ENCODE measurements at places on chromosomes 11 and 22.
A peak's percentile ranks its signal among the peaks of the same experiment; 100 is the strongest.

- no peak for DNase-seq
These were observed 22.4 kb downstream of the SIK2 start for GRCh38 chr11:111624608-111625007.

GRCh38 chr11:69691463-69691862, 12.4 kb downstream of the FGF19 start:
- no peak for DNase-seq

DNA sequence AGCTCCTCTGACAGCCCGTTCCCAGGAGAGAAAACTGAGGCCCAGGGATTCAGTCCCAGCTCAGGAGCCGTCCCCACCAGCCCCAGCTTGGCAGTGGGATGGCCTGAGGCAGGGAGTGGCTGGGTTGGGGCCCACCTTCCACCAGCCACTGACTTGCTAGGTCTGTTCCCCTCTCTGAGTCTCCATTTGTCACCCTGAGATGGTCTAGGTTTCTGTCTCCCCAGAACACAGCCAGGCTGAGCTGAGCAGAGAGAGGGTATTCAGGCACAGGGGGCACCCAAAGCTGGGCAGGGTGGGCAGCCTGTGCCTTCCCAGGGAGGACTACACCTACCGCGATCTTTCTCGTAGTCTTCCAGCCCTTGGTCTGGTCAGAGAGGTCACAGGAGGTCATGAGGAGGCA, 95.7 kb downstream of the PDE2A start:
- no peak for DNase-seq

DNA sequence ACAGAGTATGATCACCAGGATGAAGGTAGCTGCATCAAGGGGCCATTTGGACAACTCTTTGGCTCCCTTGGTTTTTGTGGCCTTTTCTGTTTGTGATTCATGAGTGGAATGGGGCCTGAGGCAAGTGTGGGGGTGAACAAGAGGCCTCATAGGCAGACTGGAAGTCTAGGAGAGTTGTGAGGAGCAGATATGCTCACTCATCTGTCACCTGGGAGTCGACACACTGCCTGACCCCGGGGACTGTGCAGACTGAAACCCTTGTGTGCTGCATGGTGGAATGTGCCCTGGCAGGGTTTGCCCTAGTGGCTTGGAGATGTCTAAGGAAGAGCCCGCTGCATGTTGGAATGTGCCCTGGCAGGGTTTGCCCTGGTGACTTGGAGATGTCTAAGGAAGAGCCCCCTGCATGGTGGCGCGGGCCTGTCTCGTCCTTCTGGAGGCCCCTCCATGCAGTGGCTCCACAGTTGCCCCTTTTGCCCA, 60.0 kb downstream of the MED15 start:
- no peak for DNase-seq

DNA sequence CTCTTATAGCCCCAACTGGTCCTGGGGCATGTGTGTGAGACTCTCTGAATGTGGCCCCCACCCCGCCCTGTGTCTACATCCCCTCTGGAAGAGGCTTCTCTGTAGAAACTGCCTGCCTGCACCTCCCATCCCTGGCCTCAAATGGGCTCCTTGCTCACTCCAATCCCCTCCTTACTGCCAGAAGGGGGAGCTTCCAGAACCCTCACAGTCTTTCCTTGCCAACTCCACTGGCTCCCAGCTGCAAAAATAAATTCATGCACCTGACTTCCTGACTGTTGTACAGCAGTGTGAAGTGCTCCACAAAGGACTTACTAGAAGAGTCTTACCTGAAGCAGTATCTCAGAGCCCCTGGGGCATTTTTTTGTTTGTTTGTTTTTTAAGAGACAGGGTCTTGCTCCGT, 15.2 kb upstream of the SERPIND1 start:
- no peak for DNase-seq

DNA sequence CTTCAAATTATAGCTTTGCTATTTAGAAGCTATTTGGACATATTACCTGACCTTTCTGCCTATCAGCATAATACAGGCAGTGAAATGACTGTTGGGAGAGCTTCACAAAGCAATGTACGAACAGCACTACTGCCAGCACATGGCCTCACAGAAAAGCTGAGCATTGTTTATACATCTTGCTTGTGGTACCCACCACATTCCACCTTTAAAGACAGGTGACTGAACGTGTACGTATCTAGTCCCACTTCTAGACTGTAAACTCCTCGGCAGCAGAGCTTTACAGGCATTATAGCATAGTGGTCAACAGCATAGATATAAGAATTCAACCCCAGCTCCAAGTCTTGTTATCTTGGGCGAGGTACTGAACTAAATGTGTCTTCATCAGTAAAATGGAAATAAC, 1.6 kb downstream of the JOSD1 start:
- no peak for DNase-seq

GRCh38 chr11:91115116-91115515, 892.3 kb upstream of the CHORDC1 start:
- DNase-seq, result no peak

DNA sequence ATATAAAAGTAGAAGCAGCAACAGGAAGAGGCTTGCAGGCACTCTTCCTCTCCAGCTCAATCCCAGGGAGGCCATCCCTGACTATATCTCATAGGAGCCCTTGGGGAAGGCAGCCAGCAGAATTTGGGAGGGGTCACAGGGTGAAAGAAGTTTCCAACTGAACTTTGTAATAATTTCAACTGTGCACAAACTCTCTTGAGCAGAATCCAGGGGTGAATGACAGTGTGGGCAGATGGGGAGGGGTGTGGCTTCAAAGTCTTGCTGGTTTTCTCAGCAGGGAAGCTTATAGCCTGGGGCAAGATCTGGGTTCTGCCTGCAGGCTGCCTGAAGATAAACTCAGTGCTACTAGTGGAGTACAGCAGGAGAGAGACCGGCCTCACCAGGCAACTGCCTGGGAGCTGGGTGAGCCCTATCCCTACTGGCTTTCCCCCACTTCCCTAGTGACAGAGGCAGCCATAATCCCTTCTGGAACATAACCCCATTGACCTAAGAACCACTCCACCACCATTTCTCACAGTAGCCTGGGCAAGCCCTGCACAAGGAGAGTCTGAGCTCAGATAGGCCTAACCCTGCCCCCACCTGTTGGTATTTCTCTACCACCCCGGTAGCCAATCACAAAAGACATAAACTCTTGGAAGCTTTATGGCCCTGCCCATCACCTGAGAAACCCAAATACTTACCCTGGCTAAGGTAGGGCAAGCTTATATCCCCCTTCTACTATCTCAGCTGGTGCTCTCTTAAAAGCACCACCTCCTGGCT, 17.8 kb upstream of the TTC12 start:
- no peak for DNase-seq

- peak; percentile 46 for DNase-seq
These were observed 335.7 kb downstream of the TBC1D22A start for GRCh38 chr22:47098121-47098520.

DNA sequence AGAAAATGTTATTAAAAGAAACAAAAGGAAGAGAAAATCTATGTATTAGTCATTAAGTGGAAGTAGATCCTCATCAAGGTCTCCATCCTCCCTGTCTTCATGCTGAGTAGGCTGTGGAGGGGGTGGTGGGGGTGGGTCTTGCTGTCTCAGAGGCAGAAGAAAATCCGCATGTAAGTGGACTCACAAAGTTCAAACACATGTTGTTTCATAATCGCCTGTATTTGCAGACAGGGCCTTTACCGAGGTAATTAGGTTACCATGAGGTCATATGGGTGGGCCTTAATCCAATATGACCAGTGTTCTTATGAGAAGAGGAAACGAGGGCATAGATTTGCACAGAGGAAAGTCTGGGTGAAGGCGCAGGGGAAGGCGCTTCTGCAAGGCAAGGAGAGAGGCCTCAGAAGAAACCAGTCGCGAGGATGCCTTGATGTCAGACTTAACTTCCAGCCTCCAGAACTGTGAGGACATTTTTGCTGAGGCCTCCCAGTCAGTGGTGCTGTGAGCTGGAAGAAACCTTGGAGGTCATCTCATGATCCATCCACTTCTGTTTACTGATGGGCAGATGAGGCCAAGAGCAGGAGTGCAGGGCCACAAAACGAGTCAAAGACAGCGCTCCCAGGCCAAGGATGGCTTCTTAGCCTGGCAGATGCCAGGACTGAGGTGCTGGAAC, 49.3 kb upstream of the THY1 start:
- no peak for DNase-seq

- DNase-seq, result no peak
These were observed 37.4 kb downstream of the PRDM10 start for GRCh38 chr11:129965248-129965647.

GRCh38 chr11:115765803-115766239, 261.6 kb upstream of the CADM1 start:
- DNase-seq, result no peak

- DNase-seq, result no peak
These were observed 12.6 kb downstream of the IGF2 start for GRCh38 chr11:2126520-2127085.

- DNase-seq, result no peak
These were observed 1.5 kb downstream of the SERPINH1 start for GRCh38 chr11:75563501-75563977.

- no peak for DNase-seq
These were observed 19.9 kb downstream of the PHLDA2 start for GRCh38 chr11:2909133-2909902.

DNA sequence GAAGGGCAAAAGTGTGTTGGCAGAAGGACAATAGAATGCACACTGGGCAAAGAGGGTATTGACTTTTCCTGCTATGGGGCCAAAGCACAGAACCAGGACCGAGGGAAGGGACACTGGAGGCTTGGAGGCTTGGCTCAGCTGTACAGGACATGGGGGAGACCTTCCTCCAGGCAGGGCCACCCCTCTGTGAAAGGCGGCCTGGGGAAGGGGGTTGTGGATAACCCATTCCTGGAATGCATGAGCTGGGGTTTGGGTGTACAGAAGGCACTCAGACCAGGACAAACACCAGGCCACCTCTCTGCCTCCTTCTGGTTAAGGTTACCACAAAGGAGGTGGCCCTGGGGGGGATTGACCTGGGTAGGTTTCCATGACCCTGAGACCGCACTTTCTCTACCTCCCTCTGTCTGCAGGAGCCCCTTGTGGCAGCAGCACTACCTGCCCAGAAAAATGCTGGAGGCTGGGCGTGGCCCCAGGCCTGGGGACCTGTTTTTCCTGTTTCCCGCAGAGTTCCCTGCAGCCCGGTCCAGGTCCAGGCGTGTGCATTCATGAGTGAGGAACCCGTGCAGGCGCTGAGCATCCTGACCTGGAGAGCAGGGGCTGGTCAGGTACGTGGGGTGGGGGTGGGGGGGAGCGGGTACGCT, 9.6 kb downstream of the P2RY2 start:
- no peak for DNase-seq

DNA sequence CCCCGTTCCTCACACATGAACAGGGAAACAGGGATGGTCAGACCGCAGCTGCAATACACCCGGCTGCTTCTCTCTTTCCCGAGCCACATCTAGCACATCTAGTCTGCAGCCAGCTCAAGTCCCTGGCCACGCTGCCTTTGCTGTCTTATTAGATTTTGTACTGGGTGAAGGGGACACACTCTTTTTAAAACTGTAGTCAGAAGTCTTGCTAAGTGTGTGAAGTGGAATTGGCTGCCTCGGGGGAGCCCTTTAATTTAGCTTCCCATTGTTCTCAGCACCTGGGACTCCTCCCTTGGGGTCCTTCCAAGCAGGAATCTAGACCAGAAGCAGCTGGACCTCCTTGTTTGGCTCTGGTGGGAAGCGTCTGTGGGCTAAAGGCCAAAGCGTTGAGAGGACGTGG, 420.0 kb downstream of the CTTN start:
- no peak for DNase-seq

DNA sequence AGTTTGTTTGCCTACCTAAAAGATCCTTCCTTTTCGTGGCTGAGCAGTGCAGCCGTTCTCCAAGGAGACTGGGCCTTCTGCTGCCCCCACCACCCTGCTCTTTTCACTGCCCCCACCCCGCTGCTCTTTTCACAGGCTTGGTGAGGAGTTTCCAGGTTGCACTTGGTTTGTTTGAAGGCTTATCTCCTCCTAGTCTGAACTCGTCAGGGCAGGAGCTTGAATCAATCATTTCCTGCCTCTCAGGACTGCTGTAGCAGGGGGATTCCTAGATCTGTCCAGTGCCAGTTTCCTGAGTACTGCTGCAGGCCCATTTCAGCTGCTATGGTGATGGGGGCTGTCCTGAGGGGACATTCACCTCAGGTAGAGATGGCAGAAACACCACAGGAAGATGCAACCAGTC, 10.0 kb downstream of the MED15 start:
- DNase-seq, result no peak

GRCh38 chr11:115605871-115606497, 101.8 kb upstream of the CADM1 start:
- no peak for DNase-seq

GRCh38 chr11:66595245-66595904, 2.4 kb downstream of the CCS start:
- DNase-seq, result no peak

GRCh38 chr11:43573873-43574272, 106.7 kb upstream of the HSD17B12 start:
- DNase-seq, result no peak

GRCh38 chr11:58658623-58659022, 36.2 kb downstream of the CNTF start:
- DNase-seq, result no peak
